ENCODE measurements at places on chromosomes 1 and 21.

GRCh38 chr1:218478336-218478735 is 133.2 kb downstream of the TGFB2 start:
- no peak for DNase-seq

GRCh38 chr1:4684136-4684535 is 29.7 kb downstream of the AJAP1 start:
- DNase-seq, result no peak

GRCh38 chr1:216606047-216606637 is 117.1 kb downstream of the ESRRG start:
- no peak for DNase-seq

GRCh38 chr1:89996450-89997110 is 1.7 kb downstream of the ZNF326 start:
- DNase-seq, result no peak

- DNase-seq, result no peak
These were observed 45.6 kb upstream of the RAB4A start for GRCh38 chr1:229225331-229225782.

DNA sequence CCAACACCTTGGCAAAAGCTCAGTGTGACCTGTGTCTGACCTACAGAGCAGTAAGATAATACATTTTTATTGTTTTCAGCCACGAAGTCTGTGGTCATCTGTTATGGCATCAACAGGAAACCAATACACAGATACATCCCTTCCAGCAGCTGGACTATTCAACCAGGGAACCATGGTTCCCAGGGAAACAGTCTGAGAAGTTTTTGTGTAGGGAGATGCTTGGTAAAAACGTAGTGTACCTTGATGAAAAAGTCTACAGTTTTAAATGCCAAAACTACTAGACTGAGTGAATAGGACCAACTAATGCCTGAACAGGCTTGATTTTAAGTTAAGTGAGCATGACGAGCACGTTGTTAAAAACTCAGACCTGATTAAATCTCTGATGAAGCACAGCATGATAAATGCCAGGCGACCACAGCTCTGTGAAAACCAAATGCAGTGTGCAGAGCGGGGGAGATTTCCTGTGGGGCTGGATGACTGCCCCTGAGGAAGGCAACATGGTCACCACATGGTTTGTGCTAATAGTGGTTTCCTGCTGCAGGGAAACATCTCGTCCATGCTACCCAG is 228.9 kb downstream of the TNR start:
- no peak for DNase-seq

DNA sequence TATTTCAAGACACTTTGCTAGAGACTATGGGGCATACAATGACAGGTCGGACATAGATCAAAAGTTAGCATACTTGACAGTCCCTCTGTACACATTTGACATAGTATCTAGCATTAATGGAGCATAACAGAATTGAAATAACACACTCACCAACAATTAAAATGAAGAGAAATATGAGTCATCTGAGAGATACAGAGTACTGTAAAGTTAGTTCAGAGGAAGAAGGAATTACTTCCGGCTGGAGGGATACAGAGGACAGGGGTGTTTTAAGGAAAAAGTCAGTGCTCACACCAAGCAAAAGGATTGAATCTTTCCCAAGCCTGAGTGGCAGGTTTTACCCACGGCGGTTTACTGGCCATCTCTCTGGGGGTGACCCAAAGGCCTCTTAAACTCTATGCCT is 2.4 kb downstream of the ZMYND12 start:
- DNase-seq, result no peak

DNA sequence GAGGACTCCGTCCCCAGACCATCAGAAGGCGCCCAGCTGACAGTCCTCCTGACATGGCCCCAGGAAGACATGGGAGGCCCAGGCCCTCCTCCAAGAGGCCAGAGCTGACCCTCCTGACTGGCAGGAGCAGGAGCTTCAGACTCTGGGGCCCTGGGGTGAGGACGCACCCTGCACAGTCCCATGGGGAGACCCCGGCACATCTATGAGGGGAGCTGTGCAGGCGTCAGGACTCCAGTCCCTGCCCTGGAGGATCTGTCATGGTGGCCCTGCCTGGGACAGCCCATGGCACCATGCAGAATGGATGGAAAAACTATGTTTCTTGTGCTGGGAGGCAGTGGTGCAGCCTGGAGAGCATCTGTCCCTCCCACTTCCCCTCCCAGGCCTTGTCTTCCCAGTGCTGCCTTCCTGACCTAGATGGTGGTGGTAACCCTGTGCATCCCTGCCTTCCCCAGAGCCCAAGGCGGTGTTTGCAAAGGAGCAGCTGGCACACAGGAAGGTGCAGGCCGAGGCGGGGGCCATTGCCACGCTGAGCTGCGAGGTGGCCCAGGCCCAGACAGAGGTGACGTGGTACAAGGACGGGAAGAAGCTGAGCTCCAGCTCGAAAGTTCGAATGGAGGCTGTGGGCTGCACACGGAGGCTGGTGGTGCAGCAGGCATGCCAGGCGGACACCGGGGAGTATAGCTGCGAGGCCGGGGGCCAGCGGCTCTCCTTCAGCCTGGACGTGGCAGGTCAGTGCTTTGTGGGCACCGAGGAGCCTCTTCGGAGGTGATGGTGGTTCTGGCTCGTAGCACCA is 41.9 kb downstream of the OBSCN start:
- no peak for DNase-seq
